ENCODE measurements at places on chromosomes 11 and 22. TPM values are rescaled to one million over a fixed set of nuclear protein-coding genes. Genes with fewer than 3 reads are reported as not detected.

GRCh38 chr22:25709758-25710157 is 32.2 kb upstream of the MYO18B start:
- H3K27ac ChIP-seq, result no peak overlapping the region
- H3K36me3 ChIP-seq, result no peaks in the 10 kb centered on the region

The FOLR3 gene
- not detected for total RNA-seq

DNA sequence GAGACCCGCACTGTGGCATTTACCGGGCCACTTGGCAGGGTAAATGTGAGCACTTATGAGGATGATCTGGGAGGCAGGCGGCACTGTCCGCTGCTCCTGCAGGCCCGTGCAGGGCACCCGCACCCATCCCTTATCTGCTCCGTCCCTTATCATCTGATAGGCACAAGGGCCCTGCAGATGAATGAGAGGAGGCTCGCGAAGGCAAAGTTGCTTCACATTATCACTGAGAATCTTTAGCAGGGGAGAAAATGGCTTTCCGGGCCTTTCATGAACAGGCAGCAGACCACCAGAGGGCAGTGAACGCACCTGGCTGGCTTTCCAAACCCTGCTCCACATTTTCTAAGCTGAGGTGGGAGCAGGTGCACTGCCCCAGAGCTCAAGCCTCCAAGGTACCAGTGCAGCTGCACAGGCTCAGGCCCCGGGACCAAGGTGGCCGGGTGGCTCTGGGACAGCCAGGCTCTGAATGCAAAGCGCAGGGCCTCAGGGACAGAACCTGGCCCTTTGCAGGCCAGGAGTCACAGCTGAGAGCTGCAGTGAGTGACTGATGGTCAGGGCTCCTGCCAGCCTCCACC is 165.6 kb downstream of the SHANK2 start:
- H3K27ac ChIP-seq, result no peak overlapping the region
- H3K4me1 ChIP-seq, result no peaks in the 10 kb centered on the region
- no peaks in the 10 kb centered on the region for H3K36me3 ChIP-seq
- H3K4me3 ChIP-seq, result no peak overlapping the region

DNA sequence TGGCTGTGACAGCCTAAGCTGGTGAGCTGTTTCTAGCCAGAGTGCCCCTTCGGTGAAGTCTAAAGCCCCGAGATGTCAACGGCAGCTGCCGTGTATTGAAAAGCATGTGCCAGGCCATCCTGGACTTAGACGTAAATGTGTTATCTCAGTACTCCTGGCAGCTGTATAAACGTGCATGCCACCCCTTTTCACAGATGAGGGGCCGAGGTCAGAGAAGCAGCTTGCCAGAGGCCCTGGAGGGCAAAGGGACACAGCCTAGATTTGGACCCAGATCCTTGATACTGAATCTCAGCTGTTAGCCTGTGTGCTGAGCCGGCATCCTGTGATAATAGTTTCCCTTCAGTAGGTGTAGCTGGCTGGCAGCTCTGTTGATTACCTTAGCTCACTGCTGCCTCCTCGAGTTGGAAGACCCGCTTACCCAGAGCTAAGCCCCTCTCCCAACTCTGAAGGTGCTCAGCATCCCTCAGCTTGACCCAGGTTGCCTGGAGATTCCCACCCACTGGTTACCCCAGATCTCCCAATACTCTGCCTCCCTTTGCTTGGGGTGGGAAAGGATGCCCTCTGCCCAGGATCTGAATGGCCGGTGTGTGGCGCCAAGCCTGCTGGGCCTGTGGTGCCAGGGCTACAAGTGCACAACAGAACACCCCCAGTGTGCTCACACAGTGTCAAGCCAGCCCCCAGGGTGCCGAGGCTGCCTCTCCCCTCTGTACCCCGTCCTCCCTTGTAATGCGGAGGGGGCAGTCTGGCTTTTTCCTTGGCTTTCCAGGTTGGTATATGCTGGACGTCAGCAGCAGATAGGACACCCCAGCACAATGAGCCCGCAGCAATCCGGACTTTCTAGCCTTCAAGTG is 59.8 kb upstream of the WNT7B start:
- H3K4me3 ChIP-seq, result peak overlapping the region; percentile 98
- peak overlapping the region; percentile 91 for H3K27ac ChIP-seq
- H3K36me3 ChIP-seq, result no peaks in the 10 kb centered on the region
- H3K4me1 ChIP-seq, result peaks cover 10% of the 10 kb centered on the region

DNA sequence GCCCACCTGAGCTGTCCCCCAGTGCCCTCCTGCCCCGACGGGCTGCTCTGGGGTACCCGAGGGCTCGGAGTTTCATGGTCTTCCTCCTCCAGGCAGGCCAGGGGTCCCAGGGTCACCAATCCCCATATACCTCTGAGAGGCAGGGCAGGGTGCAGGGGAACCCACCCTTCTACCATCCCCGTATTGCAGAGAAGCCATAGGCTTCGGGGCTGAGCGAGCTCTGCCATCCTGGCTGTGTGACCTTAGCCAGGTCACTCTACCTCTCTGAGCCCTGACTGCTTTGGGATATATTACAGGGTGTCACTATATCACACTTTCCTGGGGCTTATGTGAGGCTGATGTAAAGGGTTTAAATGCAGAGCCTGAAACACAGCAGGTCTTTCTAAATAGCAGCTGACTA is 57.4 kb downstream of the NAT10 start:
- DNase-seq, result no peak
- H3K4me1 ChIP-seq, result no peaks in the 10 kb centered on the region
- H3K27me3 ChIP-seq, result no peaks in the 10 kb centered on the region
- no peak overlapping the region for H3K4me3 ChIP-seq
- no peak overlapping the region for H3K27ac ChIP-seq

GRCh38 chr11:37689951-37690350 is 1091.9 kb upstream of the RAG2 start:
- H3K4me1 ChIP-seq, result no peaks in the 10 kb centered on the region
- H3K27ac ChIP-seq, result no peak overlapping the region
- no peak for DNase-seq
- H3K4me3 ChIP-seq, result no peak overlapping the region
- H3K27me3 ChIP-seq, result no peaks in the 10 kb centered on the region

- H3K4me3 ChIP-seq, result no peak overlapping the region
- DNase-seq, result no peak
- H3K36me3 ChIP-seq, result no peaks in the 10 kb centered on the region
- H3K27me3 ChIP-seq, result peaks cover 39% of the 10 kb centered on the region
- H3K4me1 ChIP-seq, result no peaks in the 10 kb centered on the region
These were observed 722 bp downstream of the IFITM10 start for GRCh38 chr11:1749395-1750351.

The CEP126 gene
- total RNA-seq, result 2.3 TPM

GRCh38 chr11:119634301-119634700 is 94.7 kb downstream of the NECTIN1 start:
- H3K36me3 ChIP-seq, result no peaks in the 10 kb centered on the region
- H3K4me1 ChIP-seq, result no peaks in the 10 kb centered on the region
- no peak overlapping the region for H3K4me3 ChIP-seq
- H3K27me3 ChIP-seq, result no peaks in the 10 kb centered on the region
- H3K27ac ChIP-seq, result no peak overlapping the region
- DNase-seq, result no peak

The PTGDR2 gene
- total RNA-seq, result 0.09 TPM

DNA sequence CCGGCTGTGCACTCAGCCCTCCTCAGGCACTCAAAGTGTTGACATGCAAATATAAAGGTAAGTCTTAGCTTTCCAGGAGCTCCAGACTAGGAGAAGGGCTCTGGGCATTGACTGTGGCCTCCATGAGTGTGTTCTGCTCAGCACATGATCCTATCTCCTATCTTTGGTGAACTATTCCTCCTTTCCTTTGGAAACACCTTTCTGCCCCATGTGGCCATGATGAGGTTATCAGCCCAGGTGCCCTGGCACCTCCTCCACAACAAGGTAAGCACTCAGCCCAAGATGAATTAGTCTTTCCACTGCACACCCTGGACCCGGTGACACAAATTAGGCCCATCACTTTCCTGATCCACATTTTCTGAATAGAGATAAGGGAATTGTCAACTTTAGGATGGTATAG is 37.9 kb upstream of the LMO1 start:
- no peak overlapping the region for H3K27ac ChIP-seq
- peaks cover 33% of the 10 kb centered on the region for H3K27me3 ChIP-seq
- no peak overlapping the region for H3K4me3 ChIP-seq
- DNase-seq, result no peak
- H3K4me1 ChIP-seq, result no peaks in the 10 kb centered on the region

GRCh38 chr11:1765871-1766718 is 2.4 kb upstream of the CTSD start:
- H3K4me1 ChIP-seq, result no peaks in the 10 kb centered on the region
- no peak overlapping the region for H3K27ac ChIP-seq
- H3K27me3 ChIP-seq, result no peaks in the 10 kb centered on the region
- H3K4me3 ChIP-seq, result no peak overlapping the region
- H3K36me3 ChIP-seq, result no peaks in the 10 kb centered on the region
- DNase-seq, result peak; percentile 22

DNA sequence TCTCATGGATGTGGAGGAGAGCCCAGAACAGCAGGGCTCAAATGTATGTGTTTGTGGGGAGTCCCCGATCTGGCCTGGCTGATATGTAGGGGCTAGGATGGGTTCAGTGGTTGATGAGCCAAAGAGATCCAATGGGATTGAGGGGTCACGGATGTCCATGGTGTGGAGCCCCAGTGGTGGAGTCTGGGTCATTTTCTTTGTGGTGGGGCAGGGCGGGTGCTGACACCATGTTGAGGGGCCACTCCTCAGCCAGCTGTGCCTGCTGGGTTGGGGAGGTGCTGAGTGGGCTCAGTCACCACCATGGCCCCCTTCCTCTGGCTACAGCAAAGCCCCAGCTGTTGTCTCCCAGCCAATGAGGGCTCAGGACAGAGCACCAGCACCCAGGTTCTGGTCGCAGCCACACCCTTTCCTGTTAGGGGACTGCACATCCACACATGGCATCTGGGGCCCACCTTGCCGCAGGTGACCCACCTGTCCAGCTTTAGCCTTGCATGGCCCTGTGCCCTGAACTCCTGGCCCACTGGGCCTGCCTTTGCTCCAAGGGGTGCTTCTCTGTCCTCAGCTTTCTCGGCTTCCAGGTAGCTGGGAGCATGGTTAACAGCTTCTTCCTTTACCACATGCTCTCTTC is 3.2 kb upstream of the GNAZ start:
- H3K27ac ChIP-seq, result no peak overlapping the region
- H3K4me1 ChIP-seq, result peaks cover 6% of the 10 kb centered on the region
- no peaks in the 10 kb centered on the region for H3K36me3 ChIP-seq

The ESRRA gene
- total RNA-seq, result 63.8 TPM

Measured in A673 (cell line).